ENCODE measurements at places on chromosomes 6 and 20. TPM values are rescaled to one million over a fixed set of nuclear protein-coding genes. Genes with fewer than 3 reads are reported as not detected.

DNA sequence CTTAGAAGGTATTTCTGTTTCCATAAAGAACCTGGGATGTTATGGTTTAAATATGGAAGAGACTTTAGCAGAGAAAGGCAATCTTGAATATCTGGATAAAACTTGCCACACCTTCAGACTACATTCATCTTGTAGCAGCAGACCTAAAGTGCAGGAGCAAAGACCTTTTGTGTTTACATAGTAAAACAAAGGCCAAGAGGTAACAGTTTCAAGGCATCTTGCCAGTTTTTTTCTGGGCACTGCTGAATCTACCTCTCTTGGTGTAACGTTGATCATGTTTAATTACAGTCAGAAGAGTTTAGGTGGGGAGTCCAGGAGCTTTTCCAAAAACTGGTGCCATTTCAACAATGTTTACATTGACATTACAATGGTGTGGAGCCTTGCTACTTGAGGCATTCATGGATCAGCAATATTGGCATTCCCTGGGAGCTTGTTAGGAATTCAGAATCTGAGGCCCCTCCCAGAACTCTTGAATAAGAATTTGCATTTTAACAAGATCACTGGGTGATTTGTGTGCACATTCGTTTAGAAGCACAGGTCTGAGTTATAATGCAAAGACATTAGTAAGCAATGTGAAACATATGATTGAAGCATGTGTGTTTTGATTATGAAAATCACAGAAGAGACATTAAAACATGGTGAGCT lies 94.5 kb downstream of the F13A1 start:
- DNase-seq, result no peak

The MRPL18 gene
- polyA plus RNA-seq, result 63.0 TPM

DNA sequence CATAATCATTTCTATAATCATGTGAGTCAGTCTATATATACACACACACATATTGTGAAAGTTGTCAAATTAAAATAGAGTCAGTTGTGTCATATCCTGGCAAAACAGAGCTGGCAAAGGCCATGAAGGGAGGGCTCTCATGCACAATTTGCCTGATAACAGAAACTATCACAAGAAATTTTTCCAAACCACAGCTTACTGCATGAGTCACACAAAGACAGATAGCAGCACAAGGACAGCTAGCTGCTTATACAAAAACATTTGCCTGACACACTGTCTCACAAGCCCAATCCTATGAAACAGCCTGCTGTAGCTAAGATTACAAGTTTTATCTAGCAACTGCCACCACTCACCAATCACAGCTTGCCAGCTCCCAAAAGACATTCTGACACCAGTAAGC lies 848.5 kb upstream of the MAN1A1 start:
- no peak for DNase-seq

DNA sequence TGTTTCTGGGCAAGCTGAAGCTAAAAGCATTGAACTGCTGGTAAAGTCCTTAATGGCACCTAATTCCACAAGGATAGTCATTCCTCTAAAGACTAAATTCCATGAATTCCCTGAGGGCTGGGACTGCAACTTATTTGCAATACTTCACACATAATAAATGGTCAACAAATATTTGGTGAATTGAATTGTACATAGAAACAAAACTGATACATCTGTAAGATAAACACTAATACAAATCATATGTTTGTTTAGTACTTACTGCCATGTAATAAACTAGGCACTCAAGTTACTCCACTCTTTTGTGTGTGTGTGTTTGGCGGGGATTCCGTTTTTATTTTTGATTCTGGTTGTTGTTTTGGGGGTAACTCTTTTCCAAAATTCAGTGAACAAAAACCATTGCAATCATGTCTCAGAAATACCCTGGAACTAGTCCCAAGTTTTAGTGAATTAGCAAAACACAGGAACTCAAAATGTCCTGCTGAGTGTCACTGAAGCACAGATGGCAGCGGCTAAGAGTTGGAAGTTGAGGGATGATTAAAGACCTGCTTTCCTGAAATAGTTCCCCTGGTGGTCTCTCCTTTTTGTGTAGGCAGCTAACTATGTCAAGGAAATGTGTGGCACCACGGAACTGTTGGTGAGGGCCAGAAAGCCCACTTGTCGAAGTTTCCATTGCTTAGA lies 74.8 kb upstream of the SNRPB2 start:
- no peak for DNase-seq

- no peak for DNase-seq
Observed at GRCh38 chr6:122400121-122400450, 634 bp downstream of the HSF2 start.

The TAF8 gene
- 25.8 TPM for polyA plus RNA-seq

The PBOV1 gene
- polyA plus RNA-seq, result not detected

DNA sequence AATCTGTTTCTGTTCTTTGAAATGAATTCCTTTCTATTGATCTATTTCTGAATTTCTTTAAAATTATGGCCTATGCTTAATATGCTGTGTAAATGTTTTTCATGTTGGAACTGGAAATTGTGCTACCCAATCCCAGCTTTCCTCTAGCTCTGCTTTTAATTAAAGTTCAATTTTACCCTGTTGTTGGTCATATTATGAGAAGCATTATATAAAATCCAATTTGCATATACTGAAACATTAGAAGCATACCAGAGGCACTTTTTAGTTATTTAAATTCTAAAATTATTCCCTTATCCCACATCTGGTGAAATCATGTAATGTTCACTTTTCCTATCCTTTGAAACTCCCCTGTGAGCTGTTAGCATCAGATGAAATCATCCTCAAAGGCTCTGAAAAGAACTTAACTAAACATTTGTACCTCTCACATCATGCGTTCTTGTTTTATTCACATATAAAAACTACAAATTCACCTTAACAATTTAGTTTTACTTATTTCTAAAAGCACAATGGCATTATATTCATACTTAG lies 160.6 kb upstream of the COL21A1 start:
- DNase-seq, result no peak

Measured in renal cortex interstitium (tissue), 15 donors.